ENCODE measurements at places on chromosomes 7 and 10. TPM values are rescaled to one million over a fixed set of nuclear protein-coding genes. Genes with fewer than 3 reads are reported as not detected.
A peak's percentile ranks its signal among the peaks of the same experiment; 100 is the strongest.

DNA sequence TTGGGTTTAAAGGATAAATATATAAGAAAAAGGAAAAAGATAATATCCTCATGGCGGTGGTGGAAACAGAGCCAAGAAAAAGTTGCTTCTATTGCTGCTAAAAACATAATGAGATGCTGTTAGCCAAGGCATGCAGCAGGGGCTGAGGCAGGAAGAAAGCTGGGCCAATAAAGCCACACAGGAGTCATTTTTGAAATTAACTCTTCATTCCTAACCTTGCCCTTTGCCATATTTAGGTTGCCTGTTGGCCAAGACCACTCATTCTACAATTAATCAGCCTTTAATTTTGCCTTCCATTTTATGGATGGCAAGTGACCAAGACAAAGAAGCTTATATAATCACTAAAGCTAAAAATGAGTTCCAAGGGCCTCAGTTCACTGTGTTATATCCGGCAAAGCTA, 58.2 kb downstream of the ARMH3 start:
- DNase-seq = no peak

GRCh38 chr10:60943316-60944057, 498 bp downstream of the RHOBTB1 start:
- DNase-seq = peak; percentile 91

DNA sequence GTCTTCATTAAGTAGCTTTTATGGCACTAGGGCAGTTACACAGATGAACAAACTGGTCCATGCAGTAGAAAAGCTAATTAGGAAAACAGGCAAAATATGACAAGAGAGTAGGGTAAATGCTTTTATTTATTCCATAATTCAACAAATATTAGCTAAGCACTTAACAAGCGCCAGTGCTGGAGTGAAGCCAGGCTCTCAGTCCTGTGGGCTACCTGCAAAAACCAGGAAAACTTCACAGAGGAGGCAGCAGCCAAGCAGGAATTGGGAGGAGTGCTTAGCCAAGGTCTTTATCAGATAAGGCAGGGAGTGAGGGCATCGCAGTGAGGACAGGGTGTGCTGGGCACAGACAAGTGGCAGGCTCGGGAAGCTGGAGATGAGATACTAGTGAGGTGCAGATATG, 4.9 kb upstream of the KAT6B start:
- DNase-seq = peak; percentile 73

- no peak for DNase-seq
These were observed 272.3 kb upstream of the SEMA3C start for GRCh38 chr7:81190997-81191768.

DNA sequence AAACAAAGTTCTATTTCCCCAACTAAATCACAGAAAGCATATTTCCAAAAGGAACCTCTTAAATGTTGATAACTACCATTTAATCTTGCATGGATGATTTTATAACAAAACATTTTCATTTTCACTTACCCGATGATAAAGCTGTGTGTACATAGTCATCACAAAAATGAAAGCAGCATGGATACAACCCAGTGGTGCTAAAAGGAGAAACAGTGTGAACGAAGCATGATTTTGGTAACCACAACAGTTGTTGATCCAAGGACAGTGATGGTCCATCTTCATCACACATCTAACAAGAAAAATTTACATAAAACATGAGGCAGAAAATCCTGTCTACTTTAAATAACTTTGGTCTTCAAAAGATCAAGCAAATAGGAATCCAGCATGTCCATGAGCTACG, 4.7 kb downstream of the ZDHHC6 start:
- no peak for DNase-seq

The FOXI2 gene
- total RNA-seq = 0.47 TPM

The SERPINE1 gene
- 5.8 TPM for total RNA-seq

The CLRN3 gene
- total RNA-seq = 0.55 TPM

Data from testis (tissue), 5 donors.